ENCODE measurements at places on chromosomes 7 and 10.

GRCh38 chr7:124369310-124369709, 336.4 kb upstream of the TMEM229A start:
- no peak for DNase-seq

DNA sequence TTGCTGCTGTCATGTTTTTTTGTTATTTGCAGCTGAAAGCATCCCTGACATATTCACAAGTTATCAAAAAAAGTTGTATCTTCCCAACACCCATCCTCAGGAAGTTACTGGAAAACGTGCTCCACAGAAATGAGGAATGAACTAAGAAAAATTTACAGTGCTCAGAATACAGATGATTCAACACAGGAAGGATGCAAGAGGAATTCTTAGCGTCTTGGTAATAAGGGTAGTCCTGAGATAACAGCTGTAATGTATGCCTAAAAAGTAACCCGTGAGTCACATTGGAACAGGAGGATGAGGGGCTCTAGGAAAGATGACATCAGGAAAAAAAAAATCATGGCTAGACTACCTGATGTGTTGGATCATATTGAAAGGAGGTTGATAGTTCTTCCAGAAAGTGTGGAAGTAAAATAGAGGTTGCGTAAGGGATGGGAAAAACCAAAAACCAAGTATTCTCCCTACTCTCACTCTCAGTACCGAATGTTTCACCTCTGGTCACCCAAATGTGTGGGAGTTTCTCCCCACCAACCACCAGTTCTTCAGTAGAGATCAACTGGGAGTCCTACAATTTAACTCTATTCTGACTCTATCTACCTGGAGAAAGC, 3.9 kb downstream of the ADAM12 start:
- no peak for DNase-seq

GRCh38 chr10:119526149-119526548, 16.4 kb downstream of the RGS10 start:
- DNase-seq: no peak

GRCh38 chr10:87860156-87860795, 3.1 kb downstream of the KLLN start:
- DNase-seq: no peak

GRCh38 chr10:125060026-125060425, 100.3 kb downstream of the CTBP2 start:
- DNase-seq: no peak

DNA sequence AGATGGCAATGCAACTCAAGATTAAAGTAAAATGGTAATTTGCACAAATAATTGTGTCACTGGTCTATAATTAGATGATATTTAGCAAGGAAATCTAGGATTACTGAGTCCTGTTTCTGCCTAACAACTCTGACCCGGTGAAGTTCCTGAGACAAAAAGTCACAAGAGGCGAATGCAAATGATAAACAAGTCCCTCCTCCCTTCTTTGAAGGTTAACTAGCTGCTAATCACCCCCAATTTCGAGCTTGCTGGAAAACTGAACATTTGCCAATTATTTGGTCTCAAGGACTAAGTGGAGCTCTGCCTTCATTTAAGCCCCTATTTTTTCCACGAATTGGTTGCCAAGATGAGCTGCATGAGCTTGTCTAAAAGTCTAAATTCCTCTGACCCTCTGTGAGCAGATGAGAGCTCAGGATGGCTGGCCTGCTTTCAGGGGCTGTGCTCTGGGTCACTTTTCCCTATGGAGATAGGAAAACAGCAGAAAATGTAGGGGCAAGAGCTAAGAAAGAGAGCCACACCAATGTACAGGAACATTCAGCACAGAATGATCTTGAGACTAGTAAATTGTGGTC, 127.3 kb downstream of the MBL2 start:
- no peak for DNase-seq

DNA sequence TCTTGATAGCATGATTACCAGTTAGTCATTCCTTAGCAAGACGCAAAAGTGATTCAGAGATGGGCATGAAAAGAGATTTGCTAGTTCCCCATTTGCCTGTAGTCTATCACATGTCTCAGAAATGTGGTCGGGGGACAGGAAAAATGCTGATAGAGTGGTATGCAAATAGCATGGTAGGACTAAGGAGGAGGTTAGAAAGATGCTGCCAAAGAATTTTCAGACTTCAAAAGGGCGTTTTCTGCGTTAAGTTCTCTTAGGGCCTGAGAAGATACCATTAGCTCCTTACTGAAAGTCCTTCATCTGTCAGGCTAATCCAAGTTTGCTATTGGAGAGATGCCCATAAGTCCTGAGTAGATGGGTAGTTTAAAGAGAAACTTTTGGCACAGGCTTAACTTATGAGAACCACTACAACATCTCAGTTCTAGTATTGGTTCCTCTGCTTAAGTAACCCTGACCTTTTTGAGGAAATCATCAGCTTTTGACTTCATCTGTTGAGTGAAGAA, 2.7 kb downstream of the CALD1 start:
- no peak for DNase-seq

DNA sequence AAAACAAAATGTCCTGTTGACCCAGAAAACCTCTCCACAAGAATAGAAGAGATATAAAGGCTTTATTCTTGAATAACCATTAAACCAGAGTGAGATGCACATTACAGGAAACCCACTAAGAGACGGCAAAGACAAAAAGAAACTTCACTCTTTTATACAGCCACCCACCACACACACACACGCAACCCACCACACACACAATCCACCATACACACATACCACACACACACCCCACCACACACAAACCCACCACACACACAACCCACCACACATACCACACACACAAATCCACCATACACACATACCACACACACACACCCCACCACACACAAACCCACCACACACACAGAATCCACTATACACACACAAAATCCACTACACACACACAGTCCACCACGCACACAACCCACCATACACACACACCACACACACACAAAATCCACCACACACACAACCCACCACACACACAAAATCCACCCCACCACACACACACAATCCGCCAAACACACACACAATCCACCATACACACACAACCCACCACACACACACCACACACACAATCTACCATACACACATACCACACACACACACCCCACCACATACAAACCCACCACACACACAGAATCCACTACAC, 9.5 kb upstream of the REPIN1 start:
- DNase-seq: no peak

DNA sequence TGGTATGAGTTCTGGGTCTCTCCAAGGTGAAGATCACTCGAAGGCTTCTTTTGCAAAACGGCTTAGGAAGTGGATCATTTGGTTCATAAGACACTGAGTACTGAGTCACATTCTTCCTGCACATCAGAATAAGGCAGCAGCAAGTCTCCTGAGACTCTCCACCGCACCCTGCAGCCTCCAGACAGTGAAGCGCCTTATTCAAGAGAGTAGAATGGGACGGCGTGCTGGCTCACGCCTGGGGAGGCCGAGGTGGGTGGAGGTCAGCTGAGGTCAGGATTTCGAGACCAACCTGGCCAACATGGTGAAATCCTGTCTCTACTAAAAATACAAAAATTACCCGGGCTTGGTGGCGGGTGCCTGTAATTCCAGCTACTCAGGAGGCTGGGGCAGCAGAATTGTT, 70.3 kb downstream of the C10orf143 start:
- no peak for DNase-seq

- no peak for DNase-seq
Measured at GRCh38 chr7:40356871-40357709, 222.3 kb downstream of the SUGCT start.

DNA sequence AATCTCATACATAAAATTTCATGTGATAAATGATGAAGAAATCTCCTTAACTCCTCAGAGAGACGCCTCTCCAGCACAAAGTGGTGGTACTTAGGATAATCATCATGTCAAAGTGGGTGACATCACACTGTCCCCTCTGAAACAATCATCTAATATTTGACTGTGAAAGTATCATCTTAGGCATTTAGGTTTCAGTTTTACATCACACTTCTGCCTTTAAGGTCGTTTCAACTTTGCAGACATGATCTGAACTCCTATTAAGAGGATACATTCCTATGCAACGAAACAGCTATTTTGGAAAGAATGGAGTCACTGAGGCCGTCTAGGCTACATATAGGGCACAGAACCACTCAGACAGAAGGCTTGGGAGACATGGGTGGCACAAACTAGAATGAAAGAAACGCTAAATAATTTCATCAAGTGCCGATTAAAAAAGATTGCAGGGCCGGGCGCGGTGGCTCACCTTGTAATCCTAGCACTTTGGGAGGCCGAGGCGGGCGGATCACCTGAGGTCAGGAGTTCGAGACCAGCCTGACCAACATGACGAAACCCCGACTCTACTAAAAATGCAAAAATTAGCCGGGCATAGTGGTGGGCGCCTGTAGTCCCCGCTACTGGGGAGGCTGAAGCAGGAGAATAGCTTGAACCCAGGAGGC, 2.0 kb downstream of the VOPP1 start:
- DNase-seq: no peak

DNA sequence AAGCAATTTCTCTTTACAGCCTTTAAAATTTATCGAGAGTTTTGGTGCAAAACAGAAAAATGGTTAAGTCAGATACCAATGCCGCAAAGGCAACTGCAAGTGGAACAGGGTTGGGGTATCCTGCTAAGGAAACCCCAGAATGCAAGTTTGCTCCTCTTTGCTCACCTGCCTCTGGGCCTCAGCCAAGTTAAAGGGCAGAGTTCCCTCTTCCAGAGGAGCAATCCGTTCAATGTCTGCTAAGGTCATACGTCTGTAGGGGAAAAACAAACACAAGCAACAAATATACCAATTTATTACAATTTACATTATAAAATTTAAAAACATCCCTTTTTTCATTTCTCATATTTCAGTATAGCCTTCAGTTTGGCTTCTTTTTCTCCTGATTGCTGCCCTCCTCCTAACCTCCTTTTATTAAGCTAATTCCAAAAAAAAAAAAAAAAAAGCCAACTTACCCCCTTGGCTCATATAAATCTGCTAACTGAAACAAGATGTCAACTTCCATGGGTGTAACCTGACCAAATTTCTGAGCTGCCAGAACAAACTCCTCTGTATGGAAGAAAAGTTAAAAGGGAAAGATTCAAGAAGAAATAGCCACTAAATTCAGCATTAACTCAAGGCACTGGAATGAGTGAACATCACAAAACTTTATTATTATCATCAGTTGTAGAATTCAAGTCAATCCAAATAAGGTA, 132.6 kb downstream of the SLC25A13 start:
- DNase-seq: no peak

DNA sequence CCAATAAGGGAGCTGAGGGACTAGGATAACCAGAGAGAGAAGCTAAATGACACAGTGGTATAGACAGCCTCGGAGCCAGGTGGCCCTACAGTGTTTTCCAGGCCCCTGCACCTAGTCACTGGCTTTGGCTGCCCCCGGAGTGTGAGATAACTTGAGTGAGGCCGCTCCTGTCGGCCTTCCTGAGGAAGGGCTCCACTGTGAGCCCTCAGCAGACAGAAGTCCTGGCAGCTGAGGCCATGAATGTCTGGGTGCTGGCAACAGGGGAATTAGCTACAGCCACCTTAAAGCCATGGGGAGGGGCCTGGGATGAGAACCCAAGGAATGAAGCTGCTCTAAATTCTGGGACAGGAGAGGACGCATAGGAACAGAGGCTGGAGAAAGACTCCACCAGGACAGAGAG, 4.6 kb upstream of the GDF10 start:
- DNase-seq: no peak

DNA sequence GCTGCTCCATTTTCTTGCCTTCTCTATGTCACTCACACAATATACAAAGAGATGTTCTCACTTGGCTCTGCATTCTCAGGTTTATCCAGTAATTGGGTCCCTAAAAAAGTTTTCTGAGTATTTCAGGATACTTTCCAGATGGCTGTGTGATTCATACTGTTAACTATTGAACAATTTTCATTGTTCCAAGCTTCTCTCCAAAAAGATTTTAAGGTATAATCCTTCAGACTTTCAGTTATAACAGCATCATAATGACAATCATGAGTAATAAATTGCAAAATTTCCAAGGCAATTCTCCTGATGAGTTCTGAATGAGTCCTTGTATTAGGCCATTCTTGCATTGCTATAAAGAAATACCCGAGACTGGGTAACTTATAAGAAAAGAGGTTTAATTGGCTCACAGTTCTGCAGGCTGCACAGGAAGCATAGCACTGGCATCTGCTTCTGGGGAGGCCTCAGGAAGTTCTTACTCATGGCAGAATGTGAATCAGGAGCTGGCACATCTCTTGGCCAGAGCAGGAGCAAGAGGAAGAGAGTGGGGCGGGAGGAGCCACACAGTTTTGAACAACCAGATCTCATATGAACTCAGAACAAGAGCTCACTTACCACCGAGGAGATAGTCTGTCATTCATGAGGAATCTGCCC, 148.1 kb downstream of the SLC16A9 start:
- DNase-seq: no peak

GRCh38 chr7:99096124-99096887, 47.6 kb downstream of the SMURF1 start:
- DNase-seq: no peak

GRCh38 chr10:117216611-117217195, 19.4 kb downstream of the KCNK18 start:
- DNase-seq: peak; percentile 34

GRCh38 chr10:60871215-60871614, 72.8 kb downstream of the RHOBTB1 start:
- no peak for DNase-seq

- DNase-seq: no peak
Measured at GRCh38 chr7:105932835-105933477, 30.1 kb upstream of the CDHR3 start.

- DNase-seq: no peak
Measured at GRCh38 chr7:147081117-147081516, 964.5 kb downstream of the CNTNAP2 start.

- DNase-seq: no peak
Measured at GRCh38 chr7:130758429-130759056, 24.5 kb upstream of the KLF14 start.

DNA sequence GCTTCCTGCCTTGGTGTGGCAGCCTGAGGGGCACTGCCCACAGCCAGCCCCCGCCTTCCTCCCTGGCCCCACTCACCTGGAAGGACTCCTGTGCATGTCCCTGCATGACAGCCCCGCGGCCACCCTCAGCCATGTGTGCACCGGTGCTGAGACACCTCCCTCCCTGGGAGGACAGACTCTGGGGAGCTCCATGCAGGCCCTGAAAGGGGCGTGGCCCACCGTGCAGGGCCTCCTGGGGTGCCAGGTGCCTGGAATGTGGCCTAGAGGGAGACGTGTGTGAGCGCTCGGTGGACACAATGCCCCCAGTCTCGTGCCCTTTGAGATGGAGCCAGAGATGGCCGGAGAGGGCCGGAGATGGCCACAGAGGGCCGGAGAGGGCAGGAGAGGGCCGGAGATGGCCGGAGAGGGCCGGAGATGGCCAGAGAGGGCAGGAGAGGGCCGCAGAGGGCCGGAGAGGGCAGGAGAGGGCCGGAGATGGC, 59.1 kb upstream of the PPP2R2D start:
- DNase-seq: no peak

DNA sequence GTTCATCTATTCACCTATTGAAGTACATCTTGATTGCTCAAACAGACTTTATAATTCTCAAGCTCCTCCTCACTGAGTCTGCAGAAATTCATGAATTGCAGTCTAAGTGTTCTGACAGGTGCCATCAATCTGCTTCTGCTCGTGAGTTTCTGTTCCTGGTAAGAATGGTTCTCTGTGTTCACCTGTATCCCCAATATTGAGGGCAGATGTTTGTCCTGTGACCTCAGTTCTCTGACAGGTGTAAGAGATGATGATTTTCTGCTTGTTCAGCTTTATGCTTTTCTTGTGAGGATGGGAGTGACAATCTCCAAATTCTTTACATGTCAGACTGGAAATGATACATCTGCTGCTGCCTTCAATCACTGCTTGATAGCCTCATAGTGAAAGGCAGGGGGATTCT, 736.9 kb upstream of the COBL start:
- no peak for DNase-seq

- DNase-seq: no peak
Measured at GRCh38 chr10:63286340-63286739, 153.2 kb downstream of the NRBF2 start.
